ENCODE measurements at places on chromosomes 2 and 18.
A peak's percentile ranks its signal among the peaks of the same experiment; 100 is the strongest.

DNA sequence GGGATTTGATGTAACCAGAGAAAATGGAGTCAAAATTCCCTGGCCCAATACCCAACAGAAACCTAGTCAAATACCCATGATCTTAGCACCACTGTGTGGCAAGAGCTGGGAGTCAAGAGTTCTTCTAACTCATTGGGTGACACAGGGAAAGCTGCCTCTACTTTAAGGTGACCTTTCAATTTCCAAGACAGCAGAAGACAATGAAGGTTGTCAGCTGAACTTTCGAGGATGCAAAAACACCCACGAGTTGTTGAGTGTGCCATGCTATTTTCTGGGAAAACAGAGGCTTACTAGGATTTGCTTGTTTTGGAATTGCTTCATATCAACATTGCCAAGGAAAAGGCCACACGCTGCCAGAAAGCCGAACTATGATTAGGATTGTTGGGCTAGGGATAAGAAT lies 61.6 kb upstream of the CYRIA start:
- DNase-seq: no peak

DNA sequence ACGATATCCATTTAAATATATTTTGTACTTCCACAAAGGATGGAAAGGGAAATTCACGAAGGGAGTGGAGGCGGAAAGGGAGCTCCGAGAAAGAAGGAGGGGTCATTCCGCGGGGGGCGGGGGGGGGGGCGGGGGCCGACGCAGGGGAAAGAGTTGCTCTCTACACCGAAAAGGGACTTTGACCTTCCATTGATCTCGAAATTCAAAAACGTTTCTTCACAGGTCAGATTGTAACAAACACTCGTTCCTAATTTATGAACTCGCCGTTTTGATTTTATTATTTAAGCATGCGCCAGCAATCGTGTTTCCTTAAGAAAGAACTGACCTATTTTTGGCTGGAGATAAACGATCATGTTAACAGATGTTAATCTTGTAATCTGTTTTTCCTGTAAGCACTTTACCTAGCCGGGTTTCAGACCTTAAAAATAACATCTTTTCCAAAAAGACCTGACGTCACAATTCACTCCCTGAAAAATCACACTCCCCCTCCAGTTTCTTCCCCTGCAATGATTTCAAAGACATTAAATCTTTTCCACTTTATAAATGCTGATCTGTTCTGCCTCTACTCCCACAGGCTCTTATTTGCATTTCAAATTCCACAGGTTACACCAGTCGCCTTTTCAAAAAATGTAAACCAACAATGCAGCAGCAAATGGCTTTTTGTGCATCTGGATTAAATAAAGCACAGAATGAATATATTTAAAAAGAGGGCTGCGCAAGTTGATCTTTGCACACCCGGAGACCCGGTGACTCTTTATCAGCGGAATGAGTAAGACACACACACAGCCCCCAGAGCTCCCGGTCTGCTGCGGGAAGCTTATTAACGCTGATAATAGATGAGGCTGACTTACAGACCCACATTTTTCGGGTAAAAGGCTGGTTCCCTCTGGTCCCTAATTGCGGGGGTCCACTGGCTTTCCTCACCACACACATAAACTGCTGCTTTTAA lies 1.6 kb downstream of the ZNF516 start:
- peak; percentile 90 for DNase-seq

DNA sequence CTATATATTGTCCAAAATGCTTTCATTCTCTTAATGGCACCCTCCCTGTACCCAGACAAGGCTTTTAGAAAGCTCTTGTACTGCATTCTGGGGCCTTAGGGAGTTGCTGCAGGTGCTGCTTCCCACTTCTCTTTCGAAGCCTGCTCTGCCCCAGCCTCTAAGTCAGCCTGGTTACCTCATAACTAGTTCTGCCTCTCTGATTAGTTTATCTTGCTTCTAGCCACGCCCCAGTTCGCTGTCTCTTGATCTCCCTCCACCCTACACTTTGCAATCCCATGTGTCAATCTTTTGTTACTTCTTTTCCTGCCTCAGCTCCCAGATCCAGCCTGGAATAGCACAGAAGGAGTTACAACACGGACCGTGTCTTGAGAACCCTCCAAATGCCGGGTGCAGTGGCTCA lies 13.8 kb upstream of the NCOA1 start:
- peak; percentile 43 for DNase-seq

DNA sequence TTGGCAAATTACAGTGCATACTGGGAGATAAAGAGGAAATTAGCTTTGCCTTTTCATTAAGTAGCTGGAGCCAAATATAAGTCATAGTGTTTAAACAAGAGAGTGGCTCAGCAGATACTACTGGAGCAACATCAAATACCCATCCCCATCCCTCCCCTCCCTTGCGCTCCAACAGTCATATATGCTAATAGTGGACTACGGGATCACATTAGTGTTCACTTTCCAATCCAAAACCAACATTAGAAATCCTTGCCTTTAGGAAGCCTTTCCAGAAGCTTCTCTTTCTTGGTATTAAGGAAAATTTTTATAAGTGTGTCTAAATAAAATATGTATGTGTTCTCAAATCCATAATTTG lies 1669.3 kb downstream of the SUCLG1 start:
- DNase-seq: no peak

DNA sequence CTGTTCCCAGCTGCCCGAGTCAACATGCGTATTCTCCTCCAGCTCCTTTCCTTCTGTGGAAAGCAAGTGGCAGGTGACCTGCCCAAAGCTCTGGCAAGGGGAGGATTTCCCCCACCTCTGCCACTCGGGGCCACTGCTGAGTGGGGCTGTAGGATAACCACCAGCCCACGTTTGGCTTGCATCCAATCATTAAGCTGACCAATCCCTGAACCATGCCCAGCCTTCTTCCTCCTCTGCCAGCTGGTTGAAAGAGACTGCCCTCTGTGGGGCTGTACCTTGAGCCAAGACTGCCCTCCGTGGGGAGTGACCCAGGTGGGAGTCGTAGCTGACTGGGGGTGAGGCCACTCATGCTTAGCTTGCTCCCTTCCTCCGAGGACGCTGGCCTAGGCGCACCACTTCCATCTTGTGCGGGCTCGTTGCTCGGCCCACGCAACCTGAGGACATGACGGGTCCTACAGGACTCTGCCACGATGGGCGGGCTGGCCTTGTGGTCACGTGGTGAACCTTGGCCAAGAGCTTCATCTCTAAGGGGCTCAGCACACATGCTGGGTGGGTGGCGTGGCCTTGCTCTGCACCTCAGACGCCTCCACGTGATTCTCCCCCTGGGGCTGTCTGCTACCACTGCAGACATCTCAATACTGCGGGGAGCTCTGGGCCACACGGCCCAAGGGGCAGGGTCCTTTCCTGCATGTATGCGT lies 112.1 kb downstream of the NDUFA10 start:
- no peak for DNase-seq

DNA sequence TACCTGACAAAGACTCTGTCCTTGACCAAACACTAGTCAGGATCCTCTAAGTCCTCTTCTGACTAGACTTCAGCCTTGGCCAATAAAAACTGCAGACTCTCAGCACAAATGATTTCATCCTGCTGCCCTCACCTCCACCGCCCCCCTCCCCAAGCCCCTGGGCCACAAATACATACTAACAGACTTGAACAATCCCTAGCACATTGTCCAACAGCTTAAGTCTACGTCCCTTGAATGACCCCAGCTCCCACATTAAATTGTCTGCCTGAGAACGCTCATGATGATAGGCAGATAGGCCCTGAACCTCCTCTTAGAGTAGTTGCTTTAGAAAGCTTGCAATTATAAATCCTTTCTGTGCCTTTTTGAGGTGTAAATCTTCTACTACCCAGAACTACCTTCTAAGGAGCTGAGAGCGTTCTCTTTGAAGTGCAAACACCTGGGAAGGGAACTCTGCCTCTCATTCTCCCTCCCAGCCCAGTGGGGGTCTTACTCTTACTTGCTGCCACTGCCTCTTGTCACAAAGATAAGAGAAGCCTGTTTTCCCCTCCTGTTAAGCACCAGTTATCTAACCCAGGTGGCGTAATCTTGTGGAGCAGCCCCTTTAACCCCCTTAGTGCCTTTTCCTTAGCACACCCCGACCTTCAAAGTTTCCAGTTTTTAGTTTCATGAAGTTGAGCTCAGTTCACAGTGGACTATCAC lies 1225.6 kb downstream of the LRP1B start:
- no peak for DNase-seq

- DNase-seq: no peak
These were observed 49.2 kb upstream of the KCNG2 start for GRCh38 chr18:79748321-79749180.

GRCh38 chr2:209367075-209367747 lies 56.6 kb upstream of the MAP2 start:
- DNase-seq: no peak

DNA sequence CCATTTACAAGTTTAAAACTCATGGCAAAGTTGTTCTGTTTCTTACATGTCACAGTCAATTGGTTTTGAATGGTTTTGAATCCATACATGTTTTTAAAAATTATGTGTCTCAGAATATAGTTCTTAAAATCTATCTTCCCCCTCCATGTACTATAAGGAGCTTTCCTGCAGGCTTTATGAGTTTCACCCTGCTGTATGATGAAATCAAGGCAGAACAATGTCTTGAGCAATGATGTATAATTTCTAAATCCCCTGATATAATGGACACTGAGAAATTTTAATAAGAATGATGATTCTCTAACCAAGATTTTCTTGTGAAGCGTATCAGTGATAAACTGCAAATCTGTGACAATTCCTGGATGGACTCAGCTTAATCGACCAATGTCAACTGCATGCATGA lies 10.6 kb upstream of the ZNF516 start:
- DNase-seq: no peak

DNA sequence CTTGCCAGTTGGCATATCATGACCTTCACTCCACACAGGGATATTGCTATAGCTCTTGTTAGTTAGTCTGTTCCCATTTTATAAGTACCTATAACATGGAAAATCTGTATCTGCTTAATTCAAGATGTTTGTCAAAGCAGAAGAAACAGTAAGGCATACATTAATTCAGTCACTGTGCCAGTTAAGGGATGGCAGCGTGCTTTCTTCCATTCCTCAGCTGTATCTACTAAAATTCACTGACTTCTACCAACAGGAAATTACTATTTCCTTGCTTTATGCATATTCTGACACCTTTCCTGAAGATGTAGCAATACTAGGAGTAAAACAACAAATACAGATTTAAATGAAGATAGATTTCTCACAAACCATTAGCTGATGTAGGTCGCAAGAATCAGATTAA lies 59.9 kb downstream of the RNF152 start:
- no peak for DNase-seq

All from hematopoietic multipotent progenitor cell treated with erythropoietin and hydrocortisone succinate and interleukin-3 and kit ligand, for 8 days (in vitro differentiated cells).